Myocyte (in vitro differentiated cells): ENCODE measurements at places on chromosomes 16 and 17.

DNA sequence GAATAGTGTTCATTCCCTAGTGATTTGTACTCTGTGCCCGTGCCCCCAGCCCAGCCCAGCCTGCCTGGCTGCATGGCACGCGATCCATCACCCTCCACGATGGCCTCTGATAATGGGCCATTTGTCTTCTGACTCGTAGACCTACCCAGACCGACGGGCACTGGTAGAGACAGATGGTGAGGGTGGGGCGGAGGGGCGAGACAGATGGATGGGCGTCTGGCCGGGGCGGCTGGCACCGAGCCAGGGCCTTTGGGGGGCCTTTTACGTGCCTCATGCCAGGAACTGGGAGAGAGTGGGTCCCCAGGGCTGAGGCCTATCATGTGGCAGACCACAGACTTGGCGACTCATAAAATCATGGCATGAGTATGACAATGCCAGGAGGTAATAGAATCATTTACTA lies 25.4 kb downstream of the CRHR1 start:
- peak; percentile 83 for DNase-seq

GRCh38 chr16:17199135-17199534 lies 271.6 kb downstream of the XYLT1 start:
- no peak for DNase-seq

- no peak for DNase-seq
Observed at GRCh38 chr16:52265446-52265861, 281.5 kb downstream of the TOX3 start.

DNA sequence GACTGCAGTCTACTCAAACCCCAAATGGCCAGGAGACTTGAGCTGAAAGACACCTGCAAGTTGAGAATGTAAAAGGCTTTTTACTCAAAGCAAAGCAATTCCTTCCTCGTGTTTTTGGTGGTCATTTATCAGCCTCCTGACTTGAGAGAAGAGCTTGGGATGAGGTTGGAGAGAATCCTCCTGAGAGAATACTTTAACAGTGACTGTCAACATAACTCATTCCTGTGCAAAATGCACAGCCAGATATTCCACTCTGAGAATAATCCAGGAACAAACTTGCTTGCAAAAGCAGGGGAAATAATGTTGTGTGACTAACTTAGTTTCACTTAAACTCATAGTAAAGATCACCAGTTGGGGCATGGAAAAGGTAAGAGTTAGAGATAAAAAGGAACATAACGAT lies 53.4 kb downstream of the SNTB2 start:
- no peak for DNase-seq

DNA sequence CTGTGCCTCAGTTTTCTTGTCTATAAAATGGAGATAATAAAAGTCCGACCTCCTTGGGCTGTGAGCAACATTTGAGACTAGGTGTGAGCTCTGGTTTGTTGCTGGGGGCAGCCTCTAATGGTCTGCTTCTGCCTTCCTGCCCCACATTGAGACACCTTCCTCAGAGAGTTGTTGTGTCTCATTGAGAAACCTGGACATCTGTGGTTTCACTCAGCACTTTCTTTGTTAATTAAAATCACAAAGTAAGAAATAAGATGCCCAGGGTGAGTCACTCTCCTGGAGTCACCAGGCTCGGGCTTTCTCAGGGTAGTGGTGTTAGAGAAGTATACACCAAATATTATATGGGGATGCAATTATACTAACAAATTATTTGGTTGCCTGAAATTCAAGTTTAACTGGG lies 389.2 kb upstream of the SALL1 start:
- DNase-seq = no peak

- DNase-seq = no peak
Observed at GRCh38 chr16:85567101-85567866, 45.8 kb upstream of the GSE1 start.

- no peak for DNase-seq
Observed at GRCh38 chr16:73037845-73038570, 9.9 kb downstream of the ZFHX3 start.

GRCh38 chr16:79211586-79211985 lies 389.0 kb downstream of the MAF start:
- no peak for DNase-seq

- no peak for DNase-seq
Observed at GRCh38 chr17:70699408-70699807, 530.1 kb downstream of the KCNJ2 start.

- DNase-seq = no peak
Observed at GRCh38 chr16:15751940-15752339, 101.9 kb downstream of the NDE1 start.

- DNase-seq = peak; percentile 91
Observed at GRCh38 chr16:66263973-66264310, 102.5 kb upstream of the CDH5 start.

DNA sequence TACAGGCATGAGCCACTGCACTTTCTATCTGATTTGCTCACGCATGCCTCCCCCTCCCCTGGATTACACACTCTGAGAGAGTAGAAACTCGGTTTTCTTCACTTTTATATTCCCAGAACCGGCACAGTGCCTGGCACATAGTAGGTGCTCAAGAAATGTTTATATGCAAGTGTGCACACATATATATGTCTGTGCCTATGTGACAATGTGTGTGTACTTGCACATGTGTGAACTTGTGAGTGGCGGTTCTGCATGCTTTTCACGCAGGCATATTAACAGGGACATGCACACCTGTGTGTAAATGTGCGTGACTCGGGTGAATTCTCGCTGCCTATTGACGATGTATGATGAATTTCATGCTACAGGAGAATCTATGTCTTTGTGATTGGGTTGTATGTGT lies 22.1 kb upstream of the IL21R start:
- DNase-seq = no peak

GRCh38 chr16:14088155-14088753 lies 17.1 kb downstream of the MRTFB start:
- no peak for DNase-seq

- DNase-seq = no peak
Observed at GRCh38 chr17:43679911-43680310, 18.2 kb upstream of the MEOX1 start.

DNA sequence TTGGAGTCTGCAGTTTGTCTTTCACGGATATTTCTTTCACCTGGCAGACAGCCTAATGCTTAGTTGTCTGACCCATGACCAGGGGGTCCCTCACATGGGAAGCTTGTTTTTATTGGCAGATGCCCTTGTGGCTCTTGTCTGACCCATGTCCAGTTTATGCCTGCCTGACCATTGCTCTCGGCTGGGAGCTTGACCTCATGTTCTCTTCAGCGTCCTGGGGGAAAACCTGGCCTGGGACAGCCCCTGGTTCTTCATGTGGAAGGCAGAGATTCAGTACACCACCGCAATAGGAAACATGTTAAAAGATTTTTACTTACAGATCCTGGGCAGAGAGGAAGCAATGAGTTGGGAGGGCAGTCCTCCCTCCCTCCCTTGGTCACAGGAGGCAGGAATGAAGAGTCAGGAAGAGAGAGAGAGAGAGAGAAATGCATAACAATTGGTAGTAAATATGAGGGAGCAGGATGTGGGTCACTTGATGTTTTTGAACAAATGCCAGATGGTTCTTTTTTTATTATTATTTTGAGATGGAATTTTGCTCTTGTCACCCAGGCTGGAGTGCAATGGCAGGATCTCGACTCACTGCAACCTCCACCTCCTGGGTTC lies 302.7 kb upstream of the MYOCD start:
- DNase-seq = no peak

- no peak for DNase-seq
Observed at GRCh38 chr16:27624154-27625049, 74.5 kb downstream of the KATNIP start.

DNA sequence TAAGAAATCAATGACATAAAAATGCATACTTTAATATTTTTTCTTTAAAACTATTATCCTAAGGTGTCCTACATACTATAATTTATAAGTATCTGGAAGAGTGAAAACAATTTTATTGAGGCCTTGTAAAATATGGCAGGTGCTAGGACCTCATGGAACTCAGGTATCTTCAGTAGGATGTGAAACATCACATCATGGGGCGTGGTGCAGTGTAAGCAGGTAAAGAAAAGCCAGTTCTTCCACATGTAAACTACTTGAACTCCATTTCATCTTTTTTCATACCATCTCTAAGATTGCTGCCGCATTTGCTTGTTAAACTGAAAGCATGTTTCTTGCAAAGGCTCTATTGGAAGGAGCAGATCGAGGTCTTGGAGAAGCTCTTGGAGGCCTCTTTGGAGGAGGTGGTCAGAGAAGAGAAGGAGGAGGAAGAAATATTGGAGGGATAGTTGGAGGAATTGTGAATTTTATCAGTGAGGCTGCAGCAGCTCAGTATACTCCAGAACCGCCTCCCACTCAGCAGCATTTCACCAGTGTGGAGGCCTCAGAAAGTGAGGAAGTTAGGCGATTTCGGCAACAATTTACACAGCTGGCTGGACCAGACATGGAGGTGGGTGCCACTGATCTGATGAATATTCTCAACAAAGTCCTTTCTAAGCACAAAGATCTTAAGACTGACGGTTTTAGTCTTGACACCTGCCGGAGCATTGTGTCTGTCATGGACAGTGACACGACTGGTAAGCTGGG lies at the start of gene CAPNS2:
TSS of gene CAPNS2 (plus strand) at position 253 of the 744 bp plus-strand sequence. CDS start at position 326, 73 bp downstream.
- no peak for DNase-seq

DNA sequence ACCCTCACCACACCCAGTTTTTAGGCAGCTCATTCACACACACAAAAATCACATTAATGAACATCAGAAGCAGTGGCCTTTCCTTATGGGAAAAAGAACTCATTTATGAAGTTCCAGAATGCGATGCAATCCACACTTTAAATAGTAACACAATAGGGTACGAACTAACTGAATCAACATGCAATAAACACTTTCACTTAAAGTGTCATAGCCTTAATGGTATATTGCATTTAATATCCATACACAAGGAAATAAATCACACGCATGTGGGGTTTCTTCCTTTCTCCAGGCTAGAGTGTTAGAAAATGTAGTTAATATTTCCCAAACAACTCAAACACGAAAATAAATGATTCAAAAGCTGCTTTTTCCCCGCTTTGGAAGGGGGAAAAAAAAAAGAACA lies 19.7 kb downstream of the ADCY9 start:
- DNase-seq = no peak

- peak; percentile 97 for DNase-seq
Observed at GRCh38 chr17:44137891-44138709, 3.6 kb upstream of the HROB start.

- no peak for DNase-seq
Observed at GRCh38 chr17:49998836-49999511, 4.0 kb upstream of the DLX3 start.

DNA sequence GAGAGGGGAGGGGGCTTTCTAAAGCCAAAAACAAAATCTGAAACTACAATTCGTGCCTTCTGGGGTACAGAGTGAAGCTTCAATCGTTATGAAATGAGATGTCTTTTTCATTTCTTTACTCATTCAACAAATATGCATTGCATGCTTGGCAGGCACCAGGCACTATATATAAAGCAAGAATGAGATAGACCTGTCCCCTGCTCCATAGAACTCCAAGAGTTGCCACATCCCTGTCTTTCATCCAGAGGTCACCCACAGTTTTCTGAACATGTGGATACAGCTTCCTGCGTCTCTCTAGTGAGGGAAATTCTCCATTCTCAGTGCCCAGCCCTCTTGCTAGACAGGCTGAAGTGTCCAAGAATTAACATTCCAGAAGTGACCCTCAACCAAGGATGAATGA lies 343.2 kb upstream of the MAF start:
- DNase-seq = no peak

DNA sequence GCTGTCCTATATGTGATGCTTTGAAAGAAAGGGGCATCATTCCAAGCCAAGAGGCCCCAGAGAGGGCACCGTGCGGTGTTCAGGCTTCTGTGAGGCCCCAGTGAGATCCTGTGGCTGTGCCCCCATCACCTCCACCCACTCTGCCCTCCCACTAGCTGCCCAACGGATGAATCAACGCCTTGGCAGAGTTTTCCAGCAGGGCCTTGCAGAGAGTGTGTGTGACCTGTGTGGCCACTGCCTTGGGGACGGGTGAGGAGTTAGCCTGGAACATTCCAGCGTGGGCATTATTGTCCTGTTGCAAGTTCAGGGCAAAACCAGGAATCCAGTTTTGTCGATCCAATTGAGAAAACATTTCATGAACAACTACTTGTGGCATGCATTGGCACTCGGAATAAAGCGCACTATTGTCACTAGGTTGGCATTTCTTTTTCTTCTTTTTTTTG lies 53.7 kb downstream of the SF3B3 start:
- DNase-seq = peak; percentile 93

- DNase-seq = peak; percentile 97
Observed at GRCh38 chr17:81346090-81346907, 49.0 kb upstream of the BAHCC1 start.

DNA sequence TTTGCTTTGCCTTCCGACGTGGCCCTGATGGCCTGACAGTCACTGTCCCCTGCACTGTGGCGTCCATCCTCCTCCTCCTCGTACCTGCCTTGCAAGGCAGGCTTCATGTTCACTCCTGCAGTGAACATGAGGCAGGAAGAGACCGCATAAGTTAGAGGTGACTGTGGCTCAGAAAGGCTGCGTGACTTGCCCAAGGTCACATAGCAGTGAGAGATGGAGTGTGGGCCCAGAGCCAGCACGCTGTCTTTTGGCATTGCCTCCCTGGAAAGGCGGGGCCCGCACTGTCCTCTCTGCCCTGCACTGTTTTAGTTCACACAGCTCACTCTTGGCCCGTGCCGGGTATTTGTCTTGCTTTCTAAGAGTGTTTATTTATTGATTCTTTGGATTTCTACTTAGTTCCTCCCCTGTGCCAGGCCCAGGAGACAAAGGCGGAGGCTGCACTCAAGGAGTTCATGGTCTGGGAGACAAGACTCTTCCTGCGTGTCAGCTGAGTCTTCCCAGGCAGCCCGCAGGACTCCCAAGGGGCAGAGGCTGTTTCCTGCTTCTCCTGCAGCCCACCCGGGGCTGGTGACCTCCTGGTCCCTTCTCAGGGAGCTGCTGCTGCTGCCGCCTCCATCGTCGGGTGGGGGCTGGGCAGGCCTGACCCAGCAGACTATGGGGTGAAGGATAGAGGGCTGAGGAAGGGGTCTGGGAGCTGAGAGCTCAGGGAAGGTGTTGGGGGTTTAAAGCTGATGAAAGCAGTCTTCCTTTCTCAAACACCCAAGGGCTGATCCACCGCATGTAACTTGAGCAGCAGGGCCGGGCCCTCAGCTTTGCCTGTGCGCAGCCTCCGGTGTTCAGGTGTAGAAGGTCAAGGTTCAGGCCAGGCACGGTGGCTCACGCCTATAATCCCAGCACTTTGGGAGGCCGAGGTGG lies 12.7 kb downstream of the CYGB start:
- DNase-seq = no peak

GRCh38 chr16:67530013-67530939 lies 1.6 kb downstream of the RIPOR1 start:
- peak; percentile 86 for DNase-seq
